Vagina (tissue), 2 donors: ENCODE measurements at places on chromosomes 1 and 21. TPM values are rescaled to one million over a fixed set of nuclear protein-coding genes. Genes with fewer than 3 reads are reported as not detected.

Gene DYRK3
- total RNA-seq: 5.9 TPM

Gene LAD1
- total RNA-seq: 91.8 TPM

Gene DNAI4
- 10.3 TPM for total RNA-seq

Gene NBPF4
- not detected for total RNA-seq

Gene DNAJC28
- total RNA-seq: 1.5 TPM

Gene SPRR1A
- 109 TPM for total RNA-seq

- no peak for DNase-seq
- H3K27ac ChIP-seq: no peak overlapping the region
- H3K36me3 ChIP-seq: no peaks in the 10 kb centered on the region
- H3K4me1 ChIP-seq: peaks cover 33% of the 10 kb centered on the region
- H3K27me3 ChIP-seq: no peaks in the 10 kb centered on the region
Measured at GRCh38 chr1:154729031-154729442, 121.1 kb upstream of the ADAR start.

DNA sequence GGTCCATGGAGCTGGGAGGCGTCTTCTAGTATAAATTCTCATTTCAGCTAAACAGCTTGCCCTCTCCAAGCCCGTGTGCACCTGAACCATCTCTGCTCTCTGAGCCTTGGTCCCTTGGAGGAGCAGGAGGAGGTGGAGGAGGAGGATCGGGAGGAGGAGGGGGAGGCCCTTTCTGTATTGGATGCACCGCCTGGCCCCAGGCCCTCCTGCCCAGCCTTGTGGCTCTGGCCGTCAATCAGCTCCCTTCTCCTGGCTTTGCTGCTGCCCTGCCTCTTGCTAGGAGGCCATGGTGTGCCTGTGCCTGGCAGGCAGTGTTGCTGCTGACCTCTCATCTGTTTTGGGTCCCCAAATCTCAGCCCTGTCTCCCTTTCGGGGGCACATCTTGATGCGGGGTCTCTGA, 9.0 kb downstream of the COL18A1 start:
- no peak overlapping the region for H3K27ac ChIP-seq
- H3K4me3 ChIP-seq: no peak overlapping the region
- no peaks in the 10 kb centered on the region for H3K27me3 ChIP-seq
- DNase-seq: no peak
- H3K4me1 ChIP-seq: peaks cover 69% of the 10 kb centered on the region

DNA sequence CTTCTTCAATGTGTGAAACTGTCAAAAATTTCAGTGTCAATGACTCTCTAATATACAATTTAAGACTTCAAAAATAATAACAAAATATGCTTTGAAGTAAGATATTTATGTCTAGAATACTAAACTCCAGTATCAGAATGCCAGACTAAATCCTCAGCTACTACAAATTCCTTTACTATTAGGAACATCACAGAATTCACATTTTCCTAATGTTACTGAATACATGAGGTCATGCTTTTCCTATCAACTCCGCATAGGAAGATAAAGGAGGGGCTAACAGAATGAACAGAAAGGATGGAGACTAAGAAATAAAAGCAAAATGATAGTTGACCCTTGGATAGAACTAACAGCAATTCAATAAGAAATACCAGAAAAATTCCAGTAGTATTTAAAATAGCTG, 292.7 kb downstream of the SDCCAG8 start:
- H3K27me3 ChIP-seq: no peaks in the 10 kb centered on the region
- no peak for DNase-seq
- no peak overlapping the region for H3K27ac ChIP-seq

GRCh38 chr1:209542585-209542984, 40.9 kb upstream of the CAMK1G start:
- no peak overlapping the region for H3K4me3 ChIP-seq
- DNase-seq: no peak
- no peaks in the 10 kb centered on the region for H3K36me3 ChIP-seq
- H3K27me3 ChIP-seq: no peaks in the 10 kb centered on the region
- no peak overlapping the region for H3K27ac ChIP-seq

DNA sequence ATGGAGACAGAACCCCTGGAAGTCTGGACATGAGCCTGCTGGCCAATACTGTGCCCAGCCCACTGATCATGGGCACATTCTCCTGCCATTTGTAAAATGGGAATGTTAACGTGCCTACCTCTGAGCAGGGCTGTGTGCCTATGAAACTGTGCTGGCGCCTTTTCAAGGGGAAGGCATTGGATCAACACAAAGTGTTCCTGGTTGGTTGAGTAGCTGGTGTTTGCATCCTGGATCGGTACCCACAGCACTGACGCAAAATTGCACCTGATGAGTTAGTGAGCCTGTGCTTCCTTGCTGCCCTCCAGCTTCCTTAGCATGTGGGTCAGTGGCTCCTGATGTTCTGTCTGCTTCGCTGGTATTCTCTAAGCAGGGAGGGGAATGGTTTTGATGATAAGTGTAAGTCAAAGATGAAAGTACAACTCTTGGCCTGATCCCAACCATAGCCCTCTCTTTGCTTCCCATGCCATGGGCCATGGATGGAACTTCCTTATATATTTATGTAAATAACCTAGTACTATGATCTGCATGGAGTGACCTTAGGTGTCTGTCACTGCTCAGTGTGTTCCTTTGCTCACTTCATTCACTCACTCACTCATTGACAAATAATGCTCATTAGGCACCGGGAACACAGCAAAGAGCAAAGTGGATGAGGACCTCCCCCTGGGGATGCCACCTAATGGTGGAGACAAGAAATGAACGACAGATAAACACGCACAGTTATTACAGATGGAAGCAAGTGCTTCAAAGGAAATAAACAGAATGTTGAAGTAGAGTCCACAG, 22.7 kb downstream of the MAB21L3 start:
- no peaks in the 10 kb centered on the region for H3K27me3 ChIP-seq
- no peak overlapping the region for H3K27ac ChIP-seq
- H3K4me1 ChIP-seq: peaks cover 2% of the 10 kb centered on the region
- peak; percentile 58 for DNase-seq
- H3K4me3 ChIP-seq: no peak overlapping the region

DNA sequence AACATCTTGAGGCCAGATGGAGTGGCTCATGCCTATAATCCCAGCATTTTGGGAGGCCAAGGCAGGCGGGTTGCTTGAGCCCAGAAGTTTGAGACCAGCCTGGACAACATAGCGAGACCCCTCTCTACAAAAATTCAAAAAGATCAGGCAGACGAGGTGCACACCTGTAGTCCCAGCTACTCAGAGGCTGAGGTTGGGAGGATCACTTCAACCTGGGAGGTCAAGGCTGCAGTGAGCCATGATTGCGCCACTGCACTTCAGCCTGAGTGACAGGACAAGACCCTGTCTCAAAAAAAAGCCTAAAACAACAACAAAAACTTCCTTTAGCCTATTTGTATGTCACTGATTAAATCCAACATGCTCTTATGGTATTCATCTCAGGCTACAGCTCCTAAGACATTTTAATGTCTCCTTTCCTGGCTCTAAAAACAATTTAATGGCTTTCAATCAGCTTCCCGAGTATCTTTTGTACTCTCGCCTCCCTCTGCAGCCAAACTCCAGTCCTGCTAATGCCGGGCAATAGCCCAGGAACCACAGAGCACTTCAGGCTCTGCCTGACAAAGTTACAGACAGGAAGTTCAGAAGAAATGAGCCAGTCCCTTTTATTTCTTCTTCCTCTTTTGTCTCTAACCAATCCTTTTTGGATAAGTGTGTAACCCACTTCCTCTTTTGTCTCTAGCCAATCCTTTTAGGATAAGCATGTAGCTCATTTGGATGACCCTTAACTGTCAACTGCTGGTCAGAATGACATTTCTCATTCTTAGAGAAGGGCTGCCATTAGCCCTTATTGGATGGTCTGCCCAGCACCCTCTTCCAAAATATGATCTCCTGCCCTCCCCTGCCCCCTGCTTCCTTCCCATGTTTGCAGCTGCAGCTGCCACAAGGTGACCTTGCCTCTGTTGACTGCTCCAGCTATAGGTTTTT, 6.6 kb upstream of the DOP1B start:
- peaks cover 14% of the 10 kb centered on the region for H3K4me1 ChIP-seq
- no peak for DNase-seq
- H3K27ac ChIP-seq: peak overlapping the region; percentile 63
- H3K27me3 ChIP-seq: no peaks in the 10 kb centered on the region
- H3K36me3 ChIP-seq: no peaks in the 10 kb centered on the region

DNA sequence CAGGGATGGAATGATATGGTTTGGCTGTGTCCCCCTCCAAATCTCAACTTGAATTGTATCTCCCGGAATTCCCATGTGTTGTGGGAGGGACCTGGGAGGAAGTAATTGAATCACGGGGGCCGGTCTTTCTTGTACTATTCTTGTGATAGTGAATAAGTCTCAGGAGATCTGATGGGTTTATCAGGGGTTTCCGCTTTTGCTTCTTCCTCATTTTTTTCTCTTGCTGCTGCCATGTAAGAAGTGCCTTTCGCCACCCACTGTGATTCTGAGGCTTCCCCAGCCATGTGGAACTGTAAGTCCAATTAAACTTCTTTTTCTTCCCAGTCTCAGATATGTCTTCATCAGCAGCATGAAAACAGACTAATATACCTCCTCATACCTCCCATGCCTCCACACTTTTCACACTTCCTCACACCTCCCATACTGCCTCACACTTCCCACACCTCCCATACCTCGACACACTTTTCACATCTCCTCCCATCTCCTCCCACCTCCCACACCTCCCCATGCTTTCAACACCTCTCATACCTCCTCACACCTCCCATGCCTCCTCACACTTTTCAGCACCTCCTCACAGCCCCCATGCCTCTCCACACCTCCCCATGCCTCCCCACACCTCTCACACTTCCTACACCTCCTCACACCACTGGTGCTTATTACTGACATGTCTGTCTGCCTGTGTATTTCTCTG, 21.3 kb downstream of the GPR137B start:
- no peaks in the 10 kb centered on the region for H3K27me3 ChIP-seq
- H3K4me1 ChIP-seq: peaks cover 3% of the 10 kb centered on the region
- H3K27ac ChIP-seq: no peak overlapping the region
- H3K4me3 ChIP-seq: no peak overlapping the region

DNA sequence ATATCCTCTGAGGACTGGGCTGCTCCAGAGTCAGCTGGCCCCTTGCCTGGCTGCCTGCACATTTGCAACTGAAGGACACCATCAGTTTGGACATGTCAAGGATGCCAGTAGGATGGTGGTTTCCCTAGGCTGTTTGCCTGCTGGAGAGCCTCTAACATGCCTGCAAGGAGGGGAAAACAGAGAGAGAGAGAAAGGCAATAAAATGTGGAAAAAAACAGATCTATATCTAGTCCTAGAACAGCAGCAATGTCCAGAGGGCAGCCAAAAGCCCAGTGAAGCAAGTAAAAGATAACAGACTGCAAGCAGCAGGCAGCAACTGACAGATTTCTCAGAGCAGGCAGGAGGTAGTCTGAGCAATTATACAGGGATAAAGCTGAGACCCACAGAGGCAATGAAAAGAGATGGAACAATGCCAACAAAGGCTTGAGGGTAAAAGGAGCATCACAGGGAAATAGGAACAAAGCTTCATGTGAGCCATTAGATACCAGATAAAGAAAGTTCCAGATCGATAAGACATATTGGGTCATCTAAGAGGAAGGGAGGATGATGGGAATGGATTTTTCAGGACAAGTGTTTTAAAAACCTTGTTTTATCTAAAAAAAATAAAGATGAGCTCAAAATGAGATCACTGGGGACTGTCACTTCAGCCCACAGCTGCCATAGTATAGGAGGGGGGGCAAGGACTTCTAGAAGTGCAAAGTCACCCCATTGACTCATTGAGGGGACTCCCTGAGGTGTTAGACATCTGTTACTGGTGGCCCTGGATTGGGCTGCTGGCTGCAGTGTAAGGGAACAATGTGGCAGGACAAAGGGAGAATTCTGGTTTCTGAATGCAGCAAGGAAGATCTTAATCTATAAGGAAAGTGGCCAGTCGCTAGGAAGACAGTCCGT, 38.6 kb upstream of the GADD45A start:
- H3K27me3 ChIP-seq: no peaks in the 10 kb centered on the region
- H3K27ac ChIP-seq: peak overlapping the region; percentile 63
- no peak overlapping the region for H3K4me3 ChIP-seq
- no peak for DNase-seq
- peaks cover 26% of the 10 kb centered on the region for H3K4me1 ChIP-seq

GRCh38 chr1:165551469-165551868, 7.7 kb downstream of the LRRC52 start:
- no peak overlapping the region for H3K4me3 ChIP-seq
- no peaks in the 10 kb centered on the region for H3K4me1 ChIP-seq
- H3K36me3 ChIP-seq: no peaks in the 10 kb centered on the region
- no peak for DNase-seq
- H3K27me3 ChIP-seq: no peaks in the 10 kb centered on the region

- H3K4me1 ChIP-seq: peaks cover 14% of the 10 kb centered on the region
- DNase-seq: no peak
- no peak overlapping the region for H3K27ac ChIP-seq
Measured at GRCh38 chr1:156437037-156437867, 63.3 kb downstream of the MEF2D start.

GRCh38 chr1:76891931-76892622, 24.8 kb downstream of the ST6GALNAC5 start:
- H3K27ac ChIP-seq: no peak overlapping the region
- no peaks in the 10 kb centered on the region for H3K4me1 ChIP-seq
- no peak for DNase-seq

DNA sequence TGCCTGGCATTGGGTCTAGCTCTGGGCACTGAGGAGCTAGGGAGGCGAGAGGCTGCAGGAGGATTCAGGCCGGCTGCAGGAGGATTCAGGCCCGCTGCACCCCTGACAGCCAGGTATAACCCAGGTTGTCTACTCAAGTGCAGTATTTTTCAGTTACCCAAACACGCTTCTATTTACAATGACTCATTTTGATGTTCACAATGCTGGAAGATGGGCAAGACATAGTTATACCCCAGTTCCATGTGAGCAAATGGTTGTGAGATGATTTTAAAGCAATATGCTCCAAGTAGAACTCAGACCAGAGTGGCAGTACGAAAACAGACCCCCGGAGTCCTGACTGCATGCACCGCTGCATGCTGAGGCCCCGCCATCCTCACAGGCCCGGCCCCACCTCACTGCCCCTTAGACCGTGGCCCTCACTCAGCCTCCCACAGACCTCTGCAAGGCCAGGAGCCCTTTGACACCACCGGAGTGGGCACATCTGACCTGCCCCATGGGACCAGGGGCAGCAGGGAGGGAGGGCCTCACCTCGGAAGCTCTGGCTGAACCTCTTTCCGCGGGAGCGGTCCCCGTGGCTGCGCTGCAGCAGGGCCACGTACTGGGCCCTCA, 553 bp downstream of the LEFTY1 start:
- no peak for DNase-seq
- no peak overlapping the region for H3K27ac ChIP-seq
- H3K36me3 ChIP-seq: no peaks in the 10 kb centered on the region
- H3K27me3 ChIP-seq: no peaks in the 10 kb centered on the region
- H3K4me1 ChIP-seq: peaks cover 6% of the 10 kb centered on the region
- H3K4me3 ChIP-seq: no peak overlapping the region

DNA sequence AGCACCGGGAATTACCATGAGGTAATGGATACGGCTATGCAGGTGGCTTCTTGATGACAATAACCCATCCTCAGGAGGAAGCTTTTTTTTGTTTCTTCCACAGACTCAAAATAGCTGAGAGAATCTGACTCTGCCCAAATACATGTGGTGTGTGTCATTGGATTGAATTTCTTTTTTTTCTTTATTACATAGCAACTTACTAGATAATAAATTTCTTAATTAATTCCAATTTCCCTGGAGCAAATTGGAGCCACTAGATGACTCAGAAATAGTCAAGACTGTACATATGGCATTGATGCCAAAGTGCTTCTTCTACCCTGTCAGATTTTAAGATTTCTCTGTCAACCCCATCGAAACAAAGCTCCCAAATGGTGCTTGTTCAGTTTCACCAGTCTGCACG, 42.7 kb downstream of the L1TD1 start:
- H3K27me3 ChIP-seq: no peaks in the 10 kb centered on the region
- no peak for DNase-seq
- H3K27ac ChIP-seq: no peak overlapping the region
- H3K4me3 ChIP-seq: no peak overlapping the region
